ENCODE measurements at places on chromosomes 4 and X. TPM values are rescaled to one million over a fixed set of nuclear protein-coding genes. Genes with fewer than 3 reads are reported as not detected.

HTR2C gene
- 1.7 TPM for total RNA-seq

NUDT10 gene
- total RNA-seq = 15.5 TPM

HPGDS gene
- 0.98 TPM for total RNA-seq

SGMS2 gene
- total RNA-seq = 66.5 TPM

All from vagina (tissue), 2 donors.